Right ventricle myocardium superior (tissue), 1 donor: ENCODE measurements at places on chromosomes 13 and 19.

DNA sequence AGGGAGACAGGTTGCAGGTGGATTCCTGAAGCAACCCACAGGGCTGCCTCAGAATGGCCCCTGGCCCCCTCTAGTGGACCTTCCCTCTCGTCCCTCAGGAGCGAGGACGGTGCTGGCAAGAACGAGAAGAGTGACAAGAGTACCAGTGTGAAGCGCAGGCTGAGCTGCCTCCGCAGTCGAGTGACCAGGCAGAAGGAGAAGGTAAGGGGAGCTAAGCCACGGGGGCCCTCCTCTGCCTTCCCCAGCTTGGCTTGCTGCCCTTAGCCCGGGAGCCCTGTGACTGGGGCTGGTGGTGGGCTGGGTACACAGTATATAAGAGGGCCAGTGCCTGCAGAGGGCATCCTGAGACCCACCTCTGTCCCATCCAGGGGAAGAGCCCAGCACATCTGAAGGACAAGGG is 34.0 kb downstream of the ARHGEF18 start:
- no peak for DNase-seq

GRCh38 chr19:12085074-12085818 is 20.7 kb downstream of the ZNF844 start:
- no peak for DNase-seq

- no peak for DNase-seq
These were observed 17.8 kb upstream of the LMO7 start for GRCh38 chr13:75618308-75618707.

- no peak for DNase-seq
These were observed 417.6 kb upstream of the PCDH20 start for GRCh38 chr13:61833228-61833627.

DNA sequence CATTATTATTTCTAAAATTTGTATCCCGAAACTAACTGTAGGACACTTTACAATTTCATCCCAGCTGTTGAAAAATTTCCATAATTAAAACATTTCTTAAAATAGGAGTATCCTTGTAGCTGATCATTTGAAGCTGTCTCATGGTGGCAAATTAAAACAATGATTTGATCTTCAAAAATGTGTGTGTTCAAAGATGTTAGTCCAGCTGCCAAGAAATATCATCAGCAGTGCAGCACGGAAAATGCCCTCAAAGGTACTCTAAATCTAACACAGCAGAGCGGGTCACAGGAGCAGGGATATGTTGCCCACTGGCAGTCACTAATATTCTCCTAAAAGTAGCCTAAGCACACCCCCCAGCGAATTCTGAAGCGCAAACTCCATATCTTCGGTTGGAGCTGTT is 31.0 kb downstream of the KLF12 start:
- DNase-seq, result no peak

GRCh38 chr13:95155504-95155903 is 145.7 kb downstream of the ABCC4 start:
- DNase-seq, result no peak

DNA sequence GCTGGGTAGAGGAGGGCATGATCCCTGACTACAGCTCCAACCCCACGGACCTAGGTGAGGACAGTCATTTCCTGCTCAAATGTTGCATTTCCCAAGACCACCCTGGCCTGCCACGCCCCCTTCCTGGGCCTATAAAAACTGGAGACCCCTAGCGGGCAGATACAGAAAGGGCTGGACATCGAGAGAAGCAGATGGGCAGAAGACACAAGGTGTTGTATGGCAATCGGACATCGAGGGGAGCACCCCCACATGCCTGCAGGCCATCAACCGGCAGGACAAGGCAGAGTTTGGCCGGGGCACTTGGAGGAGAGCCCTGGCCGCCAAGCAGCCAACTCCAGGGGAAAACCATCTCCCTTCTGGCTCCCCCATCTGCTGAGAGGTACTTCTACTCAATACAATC is 746.4 kb downstream of the PCDH9 start:
- DNase-seq, result no peak

- DNase-seq, result no peak
These were observed 65.2 kb upstream of the ZNF599 start for GRCh38 chr19:34838248-34838647.

- no peak for DNase-seq
These were observed 295.8 kb downstream of the COG6 start for GRCh38 chr13:39951301-39951700.

DNA sequence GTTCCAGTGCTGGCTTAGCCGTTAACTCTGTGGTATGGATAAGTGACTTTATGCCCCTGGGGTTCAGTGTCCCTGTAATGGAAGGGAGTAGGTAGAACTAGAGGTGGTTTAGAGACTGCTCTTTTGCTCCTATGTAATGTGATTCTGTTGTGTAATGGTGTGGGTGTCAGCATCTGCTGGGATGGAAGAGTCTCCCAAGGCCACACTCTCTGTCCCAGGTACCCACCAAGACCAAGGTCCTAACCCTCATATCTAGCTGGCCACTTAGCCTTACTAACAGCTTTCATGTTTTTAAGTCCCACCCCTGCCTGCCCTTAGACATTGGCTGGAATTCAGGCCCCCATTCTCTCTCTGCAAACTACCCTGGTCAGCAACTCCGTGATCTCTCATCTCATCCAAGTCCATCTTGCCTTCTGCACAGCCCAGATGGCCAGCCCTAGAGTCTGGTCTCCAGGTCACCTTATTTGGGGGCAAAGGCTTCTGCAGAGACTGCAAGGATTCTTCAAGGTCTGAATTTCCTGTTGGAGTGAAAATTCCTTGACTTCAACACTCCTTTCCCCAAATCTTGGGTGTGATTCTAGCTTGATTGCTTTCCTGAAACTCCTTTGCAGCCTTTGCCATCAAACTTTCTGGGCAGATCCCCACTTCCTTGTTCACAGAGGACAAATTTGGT is 48.4 kb downstream of the SERP2 start:
- DNase-seq, result no peak

DNA sequence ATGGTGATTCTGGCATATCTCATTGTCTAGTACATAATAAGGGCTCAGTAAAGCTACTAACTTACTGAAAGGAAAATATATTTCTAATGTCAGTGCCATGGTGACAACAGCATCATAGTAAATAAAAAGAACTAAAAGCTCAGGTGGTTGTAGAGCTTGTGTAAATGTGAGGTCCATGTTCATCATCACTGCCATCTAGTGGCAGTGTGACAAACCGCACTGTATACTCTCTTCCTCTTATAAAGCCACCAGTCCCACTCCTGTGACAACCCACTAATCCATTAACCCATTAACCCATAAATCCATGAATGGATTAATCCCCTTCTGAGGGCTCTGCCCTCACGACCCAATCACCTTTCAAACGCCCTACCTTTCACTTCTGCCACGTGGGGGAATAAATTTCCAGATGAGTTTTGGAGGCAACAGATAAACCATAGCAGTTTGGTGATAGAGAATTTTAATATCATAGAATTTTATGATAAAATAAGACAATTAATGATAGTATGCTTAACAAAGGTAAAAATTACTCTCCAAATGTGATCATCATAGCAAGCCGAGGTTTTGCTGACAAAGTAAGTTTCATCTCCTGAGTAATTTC is 160.4 kb upstream of the SGCG start:
- DNase-seq, result no peak

DNA sequence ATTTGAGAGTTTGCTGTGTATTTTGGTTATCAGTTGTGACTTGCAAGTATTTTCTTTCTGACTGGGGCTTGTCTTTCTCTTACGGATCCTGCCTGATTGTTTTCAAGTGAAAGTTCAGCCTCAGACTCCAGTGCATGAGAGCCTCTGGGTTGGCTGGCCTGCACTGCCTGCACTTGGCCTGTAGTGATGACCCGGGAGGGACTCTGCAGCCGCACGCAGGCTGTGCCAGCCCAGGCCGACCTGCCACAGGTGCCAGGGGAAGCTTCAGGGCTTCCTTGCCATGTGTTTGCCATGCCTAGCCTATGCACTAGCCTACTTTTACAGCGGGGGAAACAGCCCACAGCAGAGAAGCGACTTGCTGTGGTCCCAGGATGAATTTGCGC is 77.0 kb downstream of the KDM4B start:
- no peak for DNase-seq

- DNase-seq, result no peak
These were observed 17.1 kb downstream of the ZNRF4 start for GRCh38 chr19:5472286-5472685.

DNA sequence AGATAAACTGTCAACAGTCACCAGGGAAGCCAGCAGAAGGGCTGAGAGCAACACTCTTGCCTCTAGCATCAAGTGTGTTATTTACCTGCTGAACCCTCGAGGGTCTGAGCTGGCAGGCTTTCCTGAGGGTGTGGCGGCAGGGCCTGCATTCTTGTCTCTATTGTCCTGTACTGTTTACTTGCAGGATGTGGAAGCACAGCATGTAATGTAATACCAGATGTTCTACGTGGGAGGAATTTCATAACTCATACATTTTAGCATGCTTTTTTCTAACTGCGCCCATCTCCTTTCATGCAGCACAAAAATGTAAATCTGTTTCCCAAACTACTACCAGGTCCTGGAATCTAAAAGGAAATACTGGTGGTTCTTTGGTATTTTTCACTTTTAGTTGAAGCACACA is 153.1 kb downstream of the RGCC start:
- peak; percentile 62 for DNase-seq

GRCh38 chr13:100106005-100106404 is 17.1 kb downstream of the PCCA start:
- no peak for DNase-seq

- peak; percentile 73 for DNase-seq
These were observed 5.6 kb downstream of the ICAM5 start for GRCh38 chr19:10295305-10295846.

DNA sequence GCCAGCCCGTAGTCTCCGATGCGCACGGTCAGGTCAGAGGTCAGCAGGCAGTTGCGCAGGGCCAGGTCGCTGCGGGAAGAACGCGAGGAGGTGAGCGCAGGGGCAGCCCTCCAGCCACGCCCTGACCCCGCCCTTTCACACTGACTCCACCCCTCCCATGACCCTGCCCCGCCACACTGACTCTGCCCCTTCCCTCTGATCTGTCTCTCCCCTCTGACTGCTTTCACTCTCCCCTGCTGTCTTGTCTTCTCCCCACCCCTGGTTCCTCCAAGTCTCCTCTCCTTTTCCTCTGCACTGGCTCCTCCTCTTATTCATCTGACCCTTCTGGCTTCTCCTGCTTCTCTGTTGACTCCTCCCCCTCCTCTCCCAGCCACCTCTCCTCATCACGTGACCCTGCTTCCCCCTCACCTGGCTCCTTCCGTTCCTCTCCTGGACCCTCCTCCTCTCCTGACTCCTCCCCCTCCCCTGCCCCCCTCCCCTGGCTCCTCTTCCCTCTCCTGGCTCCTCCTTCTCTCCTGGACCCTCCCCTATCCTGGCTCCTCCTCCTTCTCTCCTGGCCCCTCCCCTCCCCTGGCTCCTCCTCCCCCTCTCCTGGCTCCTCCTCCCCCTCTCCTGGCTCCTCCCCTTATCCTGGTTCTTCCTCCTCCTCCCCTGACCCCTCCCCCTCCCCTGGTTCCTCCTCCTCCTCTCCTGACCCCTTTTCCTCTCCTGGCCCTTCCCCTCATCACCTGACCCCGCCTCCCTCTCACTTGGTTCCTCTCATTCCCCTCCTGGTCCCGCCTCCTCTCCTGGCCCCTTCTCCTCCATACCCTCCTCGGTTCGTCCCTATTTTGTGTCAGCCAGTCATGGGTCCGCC is 9.9 kb downstream of the LMTK3 start:
- no peak for DNase-seq

DNA sequence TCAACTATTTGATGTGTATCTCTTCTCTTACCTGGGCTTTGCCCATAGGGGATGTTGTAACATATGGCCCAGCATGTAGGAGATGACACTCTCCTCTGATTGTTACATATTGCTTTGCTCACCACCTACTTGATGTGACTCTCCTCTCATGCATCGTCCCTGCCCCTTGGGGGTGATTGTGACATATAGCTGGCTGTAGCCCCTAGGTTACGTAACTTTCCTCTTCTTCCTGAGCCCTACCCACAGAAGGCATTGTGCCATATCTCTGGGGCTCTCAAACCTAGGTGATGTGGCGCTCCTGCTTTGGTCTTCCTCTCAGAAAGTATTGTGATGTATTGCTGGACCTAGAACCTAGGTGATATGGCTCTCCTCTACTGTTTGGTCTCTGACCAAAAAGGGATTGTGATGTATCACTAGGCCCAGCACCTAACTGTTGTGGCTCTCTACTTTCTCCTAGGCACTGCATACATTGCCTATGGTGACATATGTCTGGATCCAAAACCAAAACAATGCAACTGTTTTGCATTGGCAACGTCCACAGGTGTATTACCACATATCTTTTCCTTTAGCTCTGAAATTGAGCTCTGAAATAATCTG is 71.9 kb upstream of the ZNF724 start:
- no peak for DNase-seq

- no peak for DNase-seq
These were observed 36.3 kb upstream of the PSG9 start for GRCh38 chr19:43305642-43306041.

GRCh38 chr19:2282062-2282861 is at the start of gene PEAK3:
PEAK3 (minus strand) TSS chr19:2282175; CDS start chr19:2280931, 1,244 bp downstream.
- DNase-seq, result peak; percentile 91

GRCh38 chr19:42143341-42144234 is 11.3 kb upstream of the POU2F2 start:
- DNase-seq, result no peak

DNA sequence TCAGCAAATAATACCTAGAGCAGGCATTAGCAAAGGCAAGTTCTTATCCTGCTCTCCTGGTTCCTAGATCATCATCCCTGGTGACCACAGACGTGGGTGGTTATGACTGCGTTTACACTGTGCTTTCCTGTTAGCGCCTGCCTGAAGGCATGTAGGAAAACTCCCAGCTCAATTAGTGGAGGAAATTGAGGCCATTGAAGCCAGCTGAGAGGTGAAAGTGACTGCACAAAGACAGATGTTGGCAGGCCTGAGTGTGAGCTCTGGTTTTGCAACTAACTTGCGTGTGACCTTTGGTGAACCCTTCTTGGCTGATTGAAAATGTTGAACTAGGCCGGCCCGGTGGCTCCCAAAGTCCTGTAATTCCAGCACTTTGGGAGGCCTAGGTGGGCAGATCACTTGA is 17.5 kb upstream of the NWD1 start:
- peak; percentile 54 for DNase-seq

GRCh38 chr19:15836330-15837220 is 21.1 kb upstream of the OR10H1 start:
- DNase-seq, result peak; percentile 99

GRCh38 chr19:50418176-50419021 is at the start of gene SPIB:
SPIB (plus strand) TSS chr19:50418938; CDS start chr19:50418963, 25 bp downstream.
- no peak for DNase-seq
